ENCODE measurements at places on chromosomes 1 and 21. TPM values are rescaled to one million over a fixed set of nuclear protein-coding genes. Genes with fewer than 3 reads are reported as not detected.

CATSPERE gene
- 1.2 TPM for total RNA-seq

OR2T11 gene
- not detected for total RNA-seq

ANKRD34A gene
- 0.25 TPM for total RNA-seq

VHLL gene
- total RNA-seq = not detected

RBM11 gene
- not detected for total RNA-seq

DBT gene
- 5.3 TPM for total RNA-seq

NR1I3 gene
- not detected for total RNA-seq

LDLRAD2 gene
- total RNA-seq = not detected

ZC3H12A gene
- 9.2 TPM for total RNA-seq

IGSF9 gene
- total RNA-seq = not detected

CRYBG2 gene
- not detected for total RNA-seq

DNA sequence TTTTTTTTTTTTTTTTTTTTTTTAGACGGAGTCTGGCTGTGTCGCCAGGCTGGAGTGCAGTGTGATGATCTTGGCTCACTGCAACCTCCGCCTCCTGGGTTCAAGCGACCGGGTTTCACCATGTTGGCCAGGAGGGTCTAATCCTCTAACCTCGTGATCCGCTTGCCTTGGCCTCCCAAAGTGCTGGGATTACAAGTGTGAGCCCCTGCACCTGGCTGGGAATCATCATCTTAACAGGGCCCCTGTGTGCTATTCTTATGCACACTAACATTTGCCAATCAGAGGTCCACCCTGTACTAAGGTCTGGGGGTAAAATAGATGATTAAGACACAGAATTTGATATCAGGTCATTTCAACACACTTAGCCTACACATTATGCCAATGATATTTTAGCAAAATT lies 278.7 kb upstream of the CHRM3 start:
- no peak for DNase-seq

GRCh38 chr1:9413071-9413876 lies 120.6 kb downstream of the SPSB1 start:
- peak; percentile 83 for DNase-seq

- DNase-seq = peak; percentile 78
Observed at GRCh38 chr1:19209439-19209989, 552 bp downstream of the UBR4 start.

GRCh38 chr1:203183828-203184227 lies 2.7 kb downstream of the CHI3L1 start:
- DNase-seq = no peak

GRCh38 chr21:45288441-45288841 lies 746 bp upstream of the POFUT2 start:
- peak; percentile 57 for DNase-seq

- DNase-seq = no peak
Observed at GRCh38 chr1:184771190-184771691, 16.6 kb upstream of the EDEM3 start.

DNA sequence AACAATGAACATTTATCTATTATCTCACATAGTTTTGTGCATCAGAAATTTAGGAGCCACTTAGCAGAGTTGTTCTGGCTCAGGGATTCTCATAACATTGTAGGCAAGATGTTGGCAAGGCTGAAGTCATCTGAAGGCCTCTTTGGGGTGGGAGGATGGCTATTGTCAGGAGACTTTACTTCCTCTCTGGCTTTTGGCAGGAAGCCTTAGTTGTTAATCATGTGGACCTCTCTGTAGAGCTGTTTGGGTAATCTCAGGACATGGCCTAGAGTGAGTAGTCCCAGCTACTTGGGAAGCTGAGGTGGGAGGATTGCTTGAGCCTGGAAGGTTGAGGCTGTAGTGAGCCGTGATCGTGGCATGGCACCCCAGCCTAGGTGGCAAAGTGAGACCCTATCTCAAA lies 40.2 kb downstream of the RASAL2 start:
- peak; percentile 93 for DNase-seq

GRCh38 chr1:205582471-205583291 lies 49.1 kb downstream of the ELK4 start:
- no peak for DNase-seq

DNA sequence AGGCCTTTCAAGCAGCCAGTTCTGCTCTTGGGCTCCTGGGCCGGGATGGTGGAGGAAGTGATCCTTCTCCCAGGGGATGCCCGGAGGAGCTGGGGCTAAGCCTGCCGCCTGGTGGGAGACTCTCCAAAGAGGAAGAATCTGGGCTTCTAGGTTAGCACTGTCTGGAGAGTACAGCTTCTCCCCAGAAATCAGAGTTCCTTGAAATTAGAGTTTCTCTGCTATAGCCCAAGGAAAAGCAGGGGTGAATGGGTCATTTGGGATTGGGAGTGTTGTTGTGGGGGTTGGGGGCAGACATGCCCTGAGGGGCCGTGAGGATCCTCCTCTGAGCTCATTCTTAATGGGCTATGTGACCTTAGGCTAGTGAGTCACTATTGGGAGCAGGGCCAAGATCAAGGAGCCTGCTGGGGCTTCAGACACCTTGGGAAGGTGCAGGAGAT lies 6.5 kb downstream of the LGR6 start:
- no peak for DNase-seq

DNA sequence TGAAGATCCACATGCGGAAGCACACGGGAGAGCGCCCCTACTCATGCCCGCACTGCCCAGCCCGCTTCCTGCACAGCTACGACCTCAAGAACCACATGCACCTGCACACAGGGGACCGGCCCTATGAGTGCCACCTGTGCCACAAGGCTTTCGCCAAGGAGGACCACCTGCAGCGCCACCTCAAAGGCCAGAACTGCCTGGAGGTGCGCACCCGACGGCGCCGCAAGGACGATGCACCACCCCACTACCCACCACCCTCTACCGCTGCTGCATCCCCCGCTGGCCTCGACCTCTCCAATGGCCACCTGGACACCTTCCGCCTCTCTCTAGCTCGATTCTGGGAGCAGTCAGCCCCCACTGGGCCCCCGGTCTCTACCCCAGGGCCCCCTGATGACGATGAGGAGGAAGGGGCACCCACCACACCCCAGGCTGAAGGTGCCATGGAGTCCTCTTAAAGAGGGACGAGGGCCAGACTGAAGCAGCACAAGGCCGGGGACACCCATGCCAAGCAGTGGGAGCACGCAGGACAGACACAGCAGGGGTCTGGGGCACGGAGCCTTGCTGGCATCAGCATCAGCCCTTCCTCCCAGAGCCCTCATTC lies 13.7 kb downstream of the ZBTB7B start:
- DNase-seq = no peak

GRCh38 chr1:218304281-218305039 lies 19.4 kb downstream of the RRP15 start:
- DNase-seq = no peak

- DNase-seq = no peak
Observed at GRCh38 chr1:86517336-86517735, 29.5 kb upstream of the CLCA4 start.

DNA sequence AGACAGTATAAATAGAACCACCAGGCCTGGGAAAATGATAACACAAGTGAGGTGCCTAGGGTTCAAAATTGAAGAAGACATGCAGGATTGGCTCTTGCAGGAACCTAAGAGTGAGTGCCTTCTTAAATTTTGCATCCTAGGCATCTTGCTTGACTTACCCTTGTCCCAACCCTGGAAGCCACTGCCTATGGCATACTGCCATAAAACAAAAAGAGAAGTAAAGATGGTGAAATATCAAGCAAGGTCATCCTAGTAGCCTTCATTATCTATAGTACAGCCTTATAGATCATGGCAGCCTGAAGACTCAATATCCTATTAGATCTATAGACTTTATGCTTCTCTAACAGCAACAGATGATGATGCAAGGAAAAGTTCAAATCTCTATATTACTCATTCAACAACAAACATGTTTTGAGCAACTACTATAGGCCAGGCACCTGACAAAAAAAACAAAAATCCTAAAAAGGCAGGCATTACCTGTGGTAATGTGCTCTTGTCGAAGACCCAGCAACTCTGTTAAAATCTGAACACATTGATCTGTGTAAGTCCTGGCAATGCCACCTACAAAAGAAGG lies 6.3 kb downstream of the AP4B1 start:
- DNase-seq = no peak

- no peak for DNase-seq
Observed at GRCh38 chr1:179195376-179195775, 34.1 kb downstream of the ABL2 start.

DNA sequence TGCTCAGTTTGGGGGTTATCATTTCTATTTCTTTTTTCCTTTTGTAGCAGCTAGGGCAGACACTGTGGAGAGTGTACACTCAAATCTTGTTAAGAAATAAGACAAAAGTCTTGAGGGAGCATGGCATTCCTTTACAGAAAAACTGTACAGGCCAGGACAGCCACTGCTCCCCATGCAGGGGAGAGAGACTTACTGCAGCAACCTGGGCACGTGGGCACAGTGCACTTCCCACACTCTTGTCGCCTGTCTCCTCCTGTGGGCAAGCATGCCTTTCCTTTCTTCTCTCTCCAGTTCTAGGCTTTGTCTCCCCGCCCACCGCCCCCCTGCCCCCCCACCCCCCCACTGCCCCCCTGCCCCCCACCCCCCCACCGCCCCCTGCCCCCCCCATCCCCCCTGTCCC lies 51.9 kb downstream of the PHC2 start:
- peak; percentile 21 for DNase-seq

DNA sequence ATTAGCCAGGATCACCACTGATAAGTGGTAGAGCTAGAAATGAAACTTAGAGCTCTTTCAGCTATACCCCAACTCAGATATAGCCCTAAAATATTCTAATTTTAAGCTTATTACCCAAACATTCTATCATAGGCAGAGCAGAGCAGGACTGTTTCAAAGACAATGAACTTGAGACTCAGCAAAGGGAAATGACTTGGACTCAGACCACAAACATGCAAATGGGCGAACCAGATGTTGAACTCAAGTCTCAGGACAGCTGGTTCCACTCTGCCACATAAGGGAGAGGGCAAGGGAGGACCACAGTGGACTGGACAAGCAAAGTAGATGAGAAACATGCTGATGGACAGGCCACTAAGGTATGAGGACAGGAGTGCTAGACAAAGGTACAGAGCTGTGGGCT lies 315.3 kb downstream of the OMA1 start:
- no peak for DNase-seq

DNA sequence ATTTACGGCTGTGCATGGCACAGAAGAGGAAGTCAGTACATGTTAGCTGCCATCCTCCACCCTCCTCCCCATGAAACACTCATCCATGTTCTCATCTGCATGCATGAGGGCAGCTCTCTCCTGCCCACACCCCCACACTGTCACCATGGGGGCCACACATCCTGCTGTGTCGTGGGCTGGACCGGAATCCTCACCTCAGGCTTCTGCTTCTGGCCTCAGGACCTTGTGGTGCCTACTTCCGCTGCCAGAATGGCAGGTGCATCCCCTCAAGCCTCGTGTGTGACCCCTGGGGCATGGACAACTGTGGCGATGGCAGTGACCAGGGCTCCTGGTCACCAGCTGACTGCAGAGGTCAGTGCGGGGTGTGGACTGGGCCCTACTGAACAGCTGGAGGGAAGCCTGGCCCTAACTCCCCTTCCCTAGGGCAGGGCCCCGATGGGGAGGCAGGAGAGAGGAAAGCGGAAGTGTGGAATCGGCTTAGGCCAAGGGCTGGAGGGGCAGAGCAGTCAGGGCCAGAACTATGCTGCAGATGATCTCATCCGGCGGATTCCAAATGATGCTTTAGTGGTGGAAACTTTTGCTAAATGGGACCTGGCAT lies 3.8 kb downstream of the LDLRAD2 start:
- peak; percentile 40 for DNase-seq

All from GM23248 (cell line).